ENCODE measurements at places on chromosomes 12 and 14.

- DNase-seq: peak; percentile 67
Measured at GRCh38 chr14:74921987-74922751, 891 bp downstream of the RPS6KL1 start.

- no peak for DNase-seq
Measured at GRCh38 chr12:57063991-57064685, 14.2 kb upstream of the MYO1A start.

DNA sequence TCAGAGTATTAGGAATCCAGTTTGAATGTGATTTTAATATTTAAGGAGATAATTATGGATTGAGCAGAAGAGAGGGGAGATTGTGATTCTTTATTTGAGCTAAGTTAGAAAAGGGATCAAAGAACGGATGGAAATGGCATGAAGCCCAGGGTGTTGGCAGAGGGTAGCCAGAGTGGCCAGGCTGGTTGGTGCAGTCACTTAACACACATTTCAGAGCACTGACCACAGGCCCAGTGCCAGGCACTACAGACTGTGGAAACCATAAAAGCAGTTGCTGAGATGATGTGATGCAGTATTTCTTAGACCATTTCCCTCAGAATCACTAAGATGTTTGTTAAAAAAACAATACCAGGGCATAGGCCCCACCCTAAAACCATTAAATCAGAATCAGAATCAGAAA, 167.7 kb upstream of the AMIGO2 start:
- DNase-seq: peak; percentile 18

- DNase-seq: no peak
Measured at GRCh38 chr14:98325761-98326160, 946.2 kb downstream of the BCL11B start.

GRCh38 chr12:93426412-93426805, 15.3 kb downstream of the UBE2N start:
- DNase-seq: no peak

Data from posterior cingulate gyrus (tissue), 11 donors.